Activated naive CD8-positive, alpha-beta T cell treated with anti-CD3 and anti-CD28 coated beads for 36 hours (primary cell): ENCODE measurements at places on chromosomes 13 and 19.

GRCh38 chr19:5333581-5334365, 6.8 kb downstream of the PTPRS start:
- DNase-seq, result no peak

- no peak for DNase-seq
Observed at GRCh38 chr13:40120288-40120687, 464.8 kb downstream of the COG6 start.

- no peak for DNase-seq
Observed at GRCh38 chr13:83215627-83216026, 666.6 kb downstream of the SLITRK1 start.

GRCh38 chr13:111661052-111661451, 340.6 kb downstream of the TEX29 start:
- DNase-seq, result no peak

DNA sequence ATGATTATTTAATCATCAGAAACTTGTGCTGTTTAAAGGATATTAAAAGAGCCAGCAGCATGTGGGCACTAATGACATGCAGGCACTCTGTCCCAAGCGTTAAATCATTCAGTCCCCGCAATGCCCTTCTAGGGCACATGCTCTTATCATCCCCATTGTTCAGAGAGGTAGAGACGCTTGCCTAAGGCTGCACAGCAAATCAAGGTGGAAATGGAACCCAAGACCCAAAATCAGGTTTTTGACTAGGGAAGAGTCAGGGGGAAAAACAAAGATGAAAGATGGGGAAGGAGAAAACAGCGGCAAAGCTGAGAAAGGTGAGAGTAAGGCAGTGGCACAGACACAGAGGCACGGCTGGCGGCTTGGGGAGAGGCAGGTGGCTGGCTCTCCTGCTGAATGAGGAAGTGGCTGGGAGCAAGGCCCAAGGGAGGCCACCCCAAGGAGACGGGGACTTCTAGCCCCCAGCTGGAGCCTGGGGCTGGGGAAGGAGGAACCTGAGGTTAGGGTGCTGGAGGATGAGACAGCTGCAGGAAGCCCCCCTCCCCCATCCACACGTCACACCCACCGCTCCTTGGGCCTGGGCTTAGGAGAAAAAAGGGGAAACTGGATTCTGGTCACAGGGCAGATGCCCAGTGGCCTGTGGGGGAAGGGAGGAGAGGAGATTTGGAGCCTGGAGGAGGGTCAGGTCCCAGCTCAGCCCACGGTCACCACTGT, 1.0 kb upstream of the TYROBP start:
- no peak for DNase-seq

DNA sequence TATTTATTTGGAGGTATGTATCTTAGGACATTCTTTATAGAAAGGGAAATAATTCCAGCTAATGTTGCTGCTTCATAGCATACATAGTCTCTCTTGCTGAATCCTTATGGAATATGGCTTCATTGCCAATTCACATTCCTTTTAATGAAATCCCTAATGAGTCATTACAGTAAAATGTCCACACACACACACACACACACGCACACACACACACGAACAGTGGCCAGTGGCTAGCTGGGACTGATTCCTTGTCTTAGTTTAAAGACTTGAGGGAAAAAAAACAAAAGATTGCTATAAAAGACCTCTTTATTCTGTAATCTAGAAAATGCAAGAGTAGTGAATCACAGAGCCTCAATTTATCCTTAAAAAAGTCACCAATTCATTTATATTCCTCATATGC, 301.6 kb downstream of the SLITRK6 start:
- DNase-seq, result no peak

- peak; percentile 26 for DNase-seq
Observed at GRCh38 chr19:5225486-5226345, 114.9 kb downstream of the PTPRS start.

DNA sequence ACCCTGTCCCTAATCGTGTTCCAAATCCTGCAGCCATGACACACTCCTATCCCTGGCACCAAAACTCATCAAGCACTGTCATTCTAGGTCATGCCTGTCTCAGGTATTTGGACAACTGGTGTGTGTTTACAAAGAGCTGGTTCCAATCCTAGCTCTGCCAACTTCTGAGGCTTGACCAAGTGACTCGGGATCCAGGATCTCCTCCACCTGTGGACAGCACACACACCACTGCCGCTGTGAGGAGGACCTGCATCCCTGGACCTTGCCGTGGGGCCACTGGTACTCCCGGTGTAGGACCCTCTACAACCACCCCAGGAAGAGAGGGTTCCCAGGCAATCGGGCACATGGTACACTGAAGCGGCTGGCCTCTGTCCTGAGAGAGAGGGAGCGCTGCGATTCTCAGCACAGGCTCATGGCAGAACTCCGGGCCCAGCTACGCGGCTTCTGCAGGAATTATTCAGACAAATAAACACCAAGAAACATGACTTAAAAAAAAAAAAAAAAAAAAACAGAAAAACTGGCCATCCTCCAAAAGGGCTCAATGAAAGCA, 20.4 kb downstream of the MLLT1 start:
- no peak for DNase-seq

GRCh38 chr19:18610245-18610555, 2.5 kb upstream of the TMEM59L start:
- no peak for DNase-seq

- DNase-seq, result no peak
Observed at GRCh38 chr19:6480848-6481415, 655 bp downstream of the DENND1C start.

- DNase-seq, result no peak
Observed at GRCh38 chr13:66624302-66624701, 605.8 kb downstream of the PCDH9 start.

GRCh38 chr19:3403489-3404323, 37.3 kb downstream of the NFIC start:
- no peak for DNase-seq

DNA sequence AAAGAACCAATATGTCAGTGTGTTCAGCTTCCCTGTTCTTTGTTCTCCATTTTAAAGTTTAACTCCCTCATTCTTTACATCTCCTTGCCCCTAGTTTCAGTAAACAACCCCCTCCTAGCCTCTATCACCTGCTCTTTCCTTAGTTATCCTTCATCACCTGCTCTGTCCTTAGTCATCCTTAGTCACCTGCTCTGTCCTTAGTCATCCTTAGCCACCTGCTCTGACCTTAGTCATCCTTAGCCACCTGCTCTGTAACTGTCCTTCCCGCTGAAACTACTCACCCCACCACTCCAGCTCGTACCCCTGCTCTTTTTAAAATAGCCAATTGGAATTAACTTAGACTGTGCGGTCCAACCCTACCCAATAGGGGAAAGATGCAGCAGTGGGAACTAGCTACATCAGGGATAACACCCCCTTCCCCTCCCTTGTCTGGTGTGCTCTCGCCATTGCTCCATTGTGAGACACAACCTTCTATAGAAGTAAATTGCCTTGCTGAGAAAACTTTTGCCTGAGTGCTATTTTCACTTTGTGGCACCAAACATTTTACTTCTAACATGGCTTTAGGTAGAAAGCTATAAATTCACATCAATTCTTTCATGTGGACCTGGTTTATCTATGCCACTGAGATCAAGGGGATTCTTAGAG, 16.2 kb downstream of the EDNRB start:
- no peak for DNase-seq

DNA sequence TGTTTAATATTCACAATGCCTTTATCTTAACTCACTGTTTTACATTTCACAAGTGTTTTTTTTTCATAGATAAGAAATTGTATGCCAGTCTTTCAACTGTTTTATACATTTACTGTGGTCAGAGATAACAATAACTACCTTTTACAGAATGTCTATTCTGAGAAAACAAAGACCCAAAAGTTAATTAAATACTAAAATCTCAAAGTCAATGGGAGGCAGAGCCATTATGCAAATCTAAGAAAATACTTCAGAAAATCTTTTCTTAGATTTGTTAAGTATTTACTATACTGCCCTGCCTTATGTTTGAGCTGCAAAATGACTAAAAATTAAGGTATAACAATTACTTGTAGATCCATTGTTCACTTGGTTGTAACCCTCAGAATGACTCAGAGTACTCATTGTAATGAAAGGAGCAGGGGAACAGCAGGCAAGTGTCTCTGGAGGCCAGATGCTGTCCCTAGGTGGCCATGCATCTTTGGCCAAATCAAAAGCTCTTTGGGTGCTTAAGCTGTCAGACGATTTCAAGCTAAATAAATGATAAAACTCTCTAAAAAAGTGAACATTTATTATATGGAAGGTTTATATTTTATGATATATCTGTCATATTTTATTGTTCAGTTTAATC, 770.1 kb upstream of the PCDH20 start:
- DNase-seq, result no peak

DNA sequence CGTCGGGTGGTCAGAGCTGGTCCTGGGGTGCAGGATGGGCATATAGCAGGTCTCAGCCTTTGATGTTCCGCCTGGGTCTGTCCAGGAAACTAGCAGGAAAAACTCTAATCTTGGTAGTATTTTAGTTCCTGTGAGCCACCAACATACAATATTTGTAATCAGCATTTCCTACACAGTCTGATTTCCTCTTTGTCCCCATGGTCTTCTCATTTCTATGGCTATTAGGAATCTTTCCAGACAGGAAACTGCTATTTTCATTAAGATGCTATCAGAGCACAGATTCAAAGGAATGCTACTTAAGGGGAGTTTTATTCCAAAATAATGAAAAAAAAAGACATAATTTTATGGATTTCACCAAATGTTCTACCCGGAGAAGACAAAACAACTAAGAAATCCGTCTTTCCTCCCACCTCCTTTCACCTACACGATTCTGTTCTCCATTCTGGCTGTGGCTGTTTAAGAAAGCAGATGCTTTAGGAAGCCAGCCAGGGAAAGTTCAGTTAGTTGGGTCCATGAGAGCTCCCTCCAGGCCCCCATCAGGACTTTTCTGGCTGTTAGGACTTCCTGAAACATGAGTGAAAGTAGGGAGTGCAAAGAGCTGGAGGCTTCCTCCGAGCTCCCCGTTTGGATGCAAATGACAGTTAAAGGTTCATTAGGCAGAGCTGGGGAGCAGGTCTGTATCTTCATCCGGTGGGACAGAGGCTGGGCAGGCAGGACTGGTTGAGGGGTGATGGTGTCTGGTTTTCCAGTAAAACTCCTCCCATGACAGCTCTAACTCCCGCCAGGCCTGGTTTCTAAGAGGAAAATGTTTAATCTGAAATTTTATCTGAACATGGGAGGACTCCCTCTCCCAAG, 36.3 kb downstream of the SHISA2 start:
- no peak for DNase-seq

DNA sequence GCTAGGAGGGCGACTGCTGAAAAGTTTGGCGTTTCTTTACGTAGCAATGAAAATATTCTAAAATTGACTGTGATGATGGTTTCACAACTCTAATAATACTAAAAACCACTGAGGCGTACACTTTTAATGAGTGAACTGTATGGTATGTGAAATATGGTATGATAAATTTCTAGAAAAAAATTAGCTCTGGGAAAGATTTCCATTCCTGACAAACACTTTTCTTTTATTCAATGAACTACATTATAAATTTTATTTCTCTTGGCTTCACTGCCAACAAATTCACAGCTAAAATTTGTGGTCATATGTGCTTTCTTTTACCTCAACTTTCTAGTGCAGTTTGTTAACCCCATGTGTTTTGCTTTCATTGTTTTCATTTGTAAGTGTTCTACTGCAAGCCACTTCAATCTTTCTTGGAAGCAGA, 11.1 kb downstream of the ZC3H13 start:
- no peak for DNase-seq

- DNase-seq, result no peak
Observed at GRCh38 chr19:12763100-12763499, 11.5 kb downstream of the BEST2 start.

- DNase-seq, result no peak
Observed at GRCh38 chr19:1016647-1017114, 4.2 kb downstream of the TMEM259 start.

GRCh38 chr13:21079761-21080592, 18.6 kb upstream of the LATS2 start:
- DNase-seq, result no peak

GRCh38 chr13:35255241-35255640, 221.2 kb downstream of the MAB21L1 start:
- DNase-seq, result no peak

- no peak for DNase-seq
Observed at GRCh38 chr13:49315756-49316482, 68.2 kb downstream of the CDADC1 start.

- no peak for DNase-seq
Observed at GRCh38 chr19:38130399-38130798, 93.6 kb downstream of the DPF1 start.

GRCh38 chr19:50465986-50466705, 10.2 kb upstream of the EMC10 start:
- DNase-seq, result no peak

DNA sequence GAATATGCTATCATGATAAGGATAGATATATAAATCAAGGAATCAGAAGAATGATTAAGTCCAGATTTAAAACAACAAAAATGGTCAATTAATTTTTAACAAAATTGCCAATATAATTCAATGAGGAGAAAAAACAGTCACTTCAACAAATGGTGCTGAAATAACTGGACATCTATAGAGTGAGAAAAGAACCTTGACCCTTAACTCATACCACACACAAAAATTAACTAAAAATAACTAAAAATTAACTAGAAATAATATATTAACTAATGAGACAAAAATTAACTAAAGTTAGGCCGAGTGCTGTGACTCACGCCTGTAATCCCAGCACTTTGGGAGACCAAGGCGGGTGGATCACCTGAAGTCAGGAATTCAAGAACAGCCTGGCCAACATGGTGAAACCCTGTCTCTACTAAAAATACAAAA, 9.5 kb downstream of the LGALS7 start:
- no peak for DNase-seq

- DNase-seq, result peak; percentile 56
Observed at GRCh38 chr19:940591-941291, 14.9 kb downstream of the ARID3A start.

GRCh38 chr19:45575216-45575615, 9.4 kb downstream of the OPA3 start:
- DNase-seq, result no peak

GRCh38 chr19:4430760-4431159, 26.8 kb downstream of the UBXN6 start:
- no peak for DNase-seq

DNA sequence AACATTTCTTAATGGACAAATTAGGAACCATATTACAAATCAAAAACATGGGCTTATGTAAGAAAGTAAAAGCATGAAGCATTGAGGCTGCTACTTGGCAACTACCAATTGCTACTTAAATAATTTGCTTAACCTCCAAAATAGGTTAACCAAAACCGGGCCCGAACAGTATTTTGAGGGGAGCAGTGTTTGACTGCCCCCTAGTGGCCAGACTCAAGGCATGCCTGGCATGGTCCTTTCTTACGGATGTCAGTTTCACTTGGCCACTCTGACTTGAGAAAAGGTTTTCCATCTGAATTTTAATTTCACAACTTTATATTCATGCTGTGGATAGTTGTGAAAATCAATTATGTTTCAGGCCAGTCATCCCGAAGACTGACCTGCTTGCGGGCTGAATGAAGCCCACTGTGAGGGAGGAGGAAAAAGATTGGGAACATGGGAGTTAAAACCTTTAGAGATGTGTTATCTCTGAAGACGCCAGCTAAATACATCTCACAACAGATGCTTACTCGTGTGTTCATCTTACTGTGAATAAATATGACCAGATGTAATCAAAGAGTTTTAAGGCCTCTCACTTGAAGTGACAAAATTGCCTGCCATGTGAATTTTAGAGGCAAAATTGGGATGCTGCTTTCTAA, 2.9 kb downstream of the RXFP2 start:
- DNase-seq, result peak; percentile 41
